GM23338 (cell line): ENCODE measurements at places on chromosomes 4 and X. TPM values are rescaled to one million over a fixed set of nuclear protein-coding genes. Genes with fewer than 3 reads are reported as not detected.

SLC25A43 gene
- 8.9 and 12.7 TPM in 2 replicates for total RNA-seq

ARX gene
- not detected in 2 replicates for total RNA-seq

NAP1L2 gene
- 16.2 and 24.0 TPM in 2 replicates for total RNA-seq

MAGEA4 gene
- total RNA-seq = 1.9 and 2.8 TPM in 2 replicates

DNA sequence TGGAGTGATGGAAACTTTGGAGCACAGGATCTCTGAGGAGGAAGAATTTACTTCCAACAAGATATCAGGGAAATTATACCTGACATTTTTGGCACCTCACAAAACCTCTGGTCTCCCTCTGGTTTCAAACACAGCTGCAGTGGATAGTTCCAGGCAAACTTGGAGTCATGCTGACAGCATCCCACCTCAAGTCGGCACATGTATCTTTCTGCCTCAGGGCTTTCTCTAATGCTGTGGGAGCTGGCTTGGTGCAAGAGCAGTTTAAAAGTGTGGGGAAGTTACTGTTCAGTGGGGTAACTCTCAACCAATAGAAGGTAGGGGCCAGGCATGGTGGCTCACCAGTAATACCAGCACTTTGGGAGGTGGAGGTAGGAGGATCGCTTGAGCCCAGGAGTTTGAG is 207.1 kb upstream of the NHS start:
- no peak overlapping the region for H3K27ac ChIP-seq
- H3K4me1 ChIP-seq = no peaks in the 10 kb centered on the region
- H3K36me3 ChIP-seq = no peaks in the 10 kb centered on the region
- no peak overlapping the region for H3K4me3 ChIP-seq
- DNase-seq = no peak

- no peaks in the 10 kb centered on the region for H3K4me1 ChIP-seq
- no peak overlapping the region for H3K4me3 ChIP-seq
- no peak overlapping the region for H3K27ac ChIP-seq
- H3K36me3 ChIP-seq = no peaks in the 10 kb centered on the region
- DNase-seq = no peak
These were observed 28.8 kb downstream of the RPS6KA3 start for GRCh38 chrX:20237864-20238263.

DNA sequence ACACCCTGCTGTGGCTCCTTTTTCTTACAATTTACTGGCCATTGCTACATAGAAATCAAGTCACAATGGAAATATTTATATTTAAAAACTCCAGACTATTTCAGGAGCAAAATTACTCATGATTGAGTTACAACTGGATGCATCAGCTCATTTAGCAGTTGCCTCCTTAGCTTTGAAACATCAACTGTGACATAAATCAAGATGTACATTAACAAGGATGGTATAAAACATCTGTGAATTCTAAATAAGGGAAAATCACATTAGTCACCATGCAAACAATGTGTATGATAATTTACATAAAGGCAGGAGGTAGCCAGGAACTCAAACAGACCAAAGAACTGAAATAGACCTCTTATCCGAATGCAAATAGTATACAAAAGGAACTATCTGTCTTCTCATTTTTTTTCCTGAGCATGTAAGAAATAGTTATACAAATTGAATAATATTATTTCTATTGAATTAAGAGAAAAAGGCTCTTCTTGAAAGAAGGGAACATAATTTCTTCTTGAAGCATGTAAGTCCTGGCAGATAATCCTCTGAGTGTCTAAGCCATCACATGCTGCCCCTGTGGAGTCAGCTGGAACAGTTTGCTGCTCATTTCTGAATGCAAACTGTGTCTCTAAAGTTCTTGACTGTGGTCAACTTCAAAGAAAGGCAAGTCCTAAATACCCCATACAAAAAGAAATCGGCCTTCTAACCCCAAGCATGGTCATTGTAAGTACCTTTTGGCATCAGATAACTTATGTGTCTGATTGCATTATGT is 151.2 kb downstream of the NAA11 start:
- H3K4me1 ChIP-seq = no peaks in the 10 kb centered on the region
- H3K4me3 ChIP-seq = no peak overlapping the region
- DNase-seq = no peak
- H3K36me3 ChIP-seq = no peaks in the 10 kb centered on the region
- no peak overlapping the region for H3K27ac ChIP-seq

GRCh38 chrX:12700745-12701144 is 90.5 kb upstream of the PRPS2 start:
- no peak overlapping the region for H3K4me3 ChIP-seq
- DNase-seq = no peak
- no peak overlapping the region for H3K27ac ChIP-seq
- no peaks in the 10 kb centered on the region for H3K36me3 ChIP-seq
- 0 out of 2 replicates have a peak, but pooled peaks cover 6% of the 10 kb centered on the region for H3K4me1 ChIP-seq
